ENCODE measurements at places on chromosomes 7 and 10.

- DNase-seq, result no peak
Observed at GRCh38 chr10:11639849-11640764, 28.7 kb upstream of the USP6NL start.

DNA sequence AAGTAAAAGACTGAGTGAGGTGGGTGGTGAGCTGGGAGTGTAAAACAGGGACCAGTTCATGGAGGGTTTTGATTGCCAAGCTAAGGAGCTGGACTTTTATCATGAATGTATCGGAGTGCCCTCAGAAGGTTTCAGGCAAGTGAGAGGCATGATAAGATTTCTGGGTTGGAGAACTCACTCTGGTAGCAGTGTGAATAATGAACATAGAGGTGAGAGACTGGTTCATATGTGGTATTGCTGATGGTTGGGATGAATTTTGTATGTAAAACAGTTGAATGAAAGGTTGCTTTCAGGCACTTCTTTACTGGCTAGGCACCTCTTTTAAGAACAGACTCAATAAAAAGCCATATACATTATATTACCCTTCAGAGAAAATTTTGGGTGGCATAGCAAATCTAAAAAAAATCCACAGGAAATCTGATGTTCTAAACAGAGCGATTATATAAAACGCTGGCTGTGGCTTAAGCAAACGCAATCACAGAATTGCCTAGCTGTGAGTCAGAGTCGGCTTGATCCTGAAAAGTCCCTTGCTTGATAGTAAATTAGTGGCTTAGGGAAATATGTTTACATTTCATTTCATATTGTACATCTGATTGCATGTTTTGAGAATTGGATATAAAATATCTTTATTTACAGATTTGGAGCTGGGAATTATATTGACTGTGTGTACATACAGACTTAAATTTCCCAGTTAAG, 92.9 kb upstream of the HDAC9 start:
- peak; percentile 86 for DNase-seq

- DNase-seq, result no peak
Observed at GRCh38 chr10:26367771-26368170, 70.4 kb upstream of the APBB1IP start.

DNA sequence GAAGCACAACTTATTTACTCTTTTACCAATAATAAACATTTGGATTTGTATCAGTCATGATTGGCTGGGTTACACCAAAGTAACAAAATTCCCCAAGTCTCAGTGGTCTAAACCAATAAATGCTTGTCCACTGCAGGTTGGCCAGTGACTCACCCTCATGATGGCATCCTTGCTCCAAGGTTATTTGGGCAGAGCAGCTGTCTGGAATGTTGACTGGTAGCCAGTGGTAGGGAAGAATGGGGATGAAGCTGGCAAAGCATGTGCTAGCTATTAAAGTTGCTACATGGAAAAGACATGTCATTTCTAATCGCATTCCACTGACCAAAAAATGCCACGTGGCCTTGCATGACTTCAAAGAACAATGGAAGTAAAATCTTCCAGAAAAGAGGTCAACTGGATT, 1168.7 kb upstream of the CELF2 start:
- no peak for DNase-seq

- DNase-seq, result no peak
Observed at GRCh38 chr10:95798096-95798855, 42.3 kb downstream of the ENTPD1 start.

DNA sequence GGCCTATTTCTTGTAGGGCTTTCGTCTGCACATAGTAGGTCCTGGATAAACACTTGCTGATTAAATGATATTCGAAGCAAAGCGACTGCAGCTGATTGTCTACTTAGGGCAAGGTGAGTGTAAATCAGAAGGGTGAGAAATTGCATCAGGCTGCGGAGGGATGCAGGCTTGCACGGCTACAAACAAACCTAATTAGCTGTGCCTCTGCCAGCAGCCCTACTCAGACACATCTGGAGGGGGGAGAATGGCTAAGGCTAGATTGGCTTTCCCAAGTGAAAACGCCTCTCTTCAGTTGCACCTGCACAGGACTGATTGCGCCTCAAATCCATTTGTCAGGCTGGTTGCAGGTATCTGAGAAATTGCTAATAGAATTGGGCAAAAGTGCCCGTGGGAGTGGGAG, 247.5 kb downstream of the DPP6 start:
- DNase-seq, result no peak

GRCh38 chr10:7255517-7255916, 155.3 kb downstream of the SFMBT2 start:
- DNase-seq, result no peak

- DNase-seq, result no peak
Observed at GRCh38 chr7:66824041-66824440, 83.5 kb downstream of the RABGEF1 start.

DNA sequence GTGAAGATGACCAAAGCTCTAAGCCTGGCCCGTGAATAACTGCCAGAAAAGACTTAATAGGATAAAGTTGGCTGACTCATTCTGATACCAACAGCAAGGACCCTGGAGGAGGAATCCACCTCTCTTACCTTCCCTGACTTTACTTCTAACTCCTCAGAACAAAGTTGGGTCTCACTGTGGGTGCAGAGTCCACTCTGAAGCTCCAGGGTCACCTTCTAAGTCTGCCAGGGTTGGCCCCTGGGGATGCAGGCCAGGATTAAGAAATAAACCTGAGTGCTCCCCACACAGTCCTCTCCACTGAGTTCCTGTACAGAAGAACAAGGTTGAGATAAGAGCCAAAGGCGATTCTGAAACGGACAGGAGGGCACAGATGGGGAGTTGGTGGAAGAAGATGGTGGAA, 54.4 kb downstream of the GPR26 start:
- DNase-seq, result no peak

DNA sequence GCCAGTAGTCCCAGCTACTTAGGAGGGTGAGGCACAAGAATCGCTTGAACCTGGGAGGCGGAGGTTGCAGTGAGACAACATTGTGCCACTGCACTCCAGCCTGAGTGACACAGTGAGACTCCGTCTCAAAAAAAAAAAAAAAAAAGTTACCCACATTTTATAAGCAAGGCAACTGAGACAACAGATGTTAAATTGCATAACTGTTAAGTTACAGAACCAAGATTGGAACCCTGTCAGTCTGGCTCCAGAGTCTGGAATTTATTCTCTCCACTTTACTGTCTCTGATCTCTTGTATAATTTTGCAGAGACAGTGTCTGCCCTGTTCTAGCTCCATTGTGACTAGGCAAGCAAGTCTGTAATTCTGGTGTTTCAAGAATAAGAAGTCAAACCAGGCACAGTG, 6.2 kb upstream of the ITGB1 start:
- no peak for DNase-seq

GRCh38 chr10:490891-491571, 198.4 kb downstream of the DIP2C start:
- DNase-seq, result peak; percentile 16

DNA sequence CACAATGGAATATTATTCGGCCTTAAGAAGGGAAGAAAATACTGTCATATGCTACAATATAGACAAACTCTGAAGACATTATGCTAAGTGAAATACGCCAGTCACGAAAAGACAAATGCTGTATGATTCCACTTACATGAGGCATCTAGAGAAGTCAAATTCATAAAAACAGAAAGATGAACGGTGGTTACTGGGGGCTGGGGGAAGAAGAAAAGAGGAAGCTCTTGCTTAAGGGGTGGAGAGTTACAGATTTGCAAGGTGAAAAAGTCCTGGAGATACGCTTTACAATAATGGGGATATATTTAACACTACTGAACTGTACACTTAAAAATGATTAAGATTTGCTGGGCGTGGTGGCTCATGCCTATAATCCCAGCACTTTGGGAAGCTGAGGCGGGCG, 49.0 kb downstream of the PSMC2 start:
- DNase-seq, result no peak

- DNase-seq, result peak; percentile 15
Observed at GRCh38 chr7:13852281-13852968, 137.0 kb downstream of the ETV1 start.

GRCh38 chr10:13775786-13776775, 189.3 kb downstream of the PRPF18 start:
- peak; percentile 88 for DNase-seq

DNA sequence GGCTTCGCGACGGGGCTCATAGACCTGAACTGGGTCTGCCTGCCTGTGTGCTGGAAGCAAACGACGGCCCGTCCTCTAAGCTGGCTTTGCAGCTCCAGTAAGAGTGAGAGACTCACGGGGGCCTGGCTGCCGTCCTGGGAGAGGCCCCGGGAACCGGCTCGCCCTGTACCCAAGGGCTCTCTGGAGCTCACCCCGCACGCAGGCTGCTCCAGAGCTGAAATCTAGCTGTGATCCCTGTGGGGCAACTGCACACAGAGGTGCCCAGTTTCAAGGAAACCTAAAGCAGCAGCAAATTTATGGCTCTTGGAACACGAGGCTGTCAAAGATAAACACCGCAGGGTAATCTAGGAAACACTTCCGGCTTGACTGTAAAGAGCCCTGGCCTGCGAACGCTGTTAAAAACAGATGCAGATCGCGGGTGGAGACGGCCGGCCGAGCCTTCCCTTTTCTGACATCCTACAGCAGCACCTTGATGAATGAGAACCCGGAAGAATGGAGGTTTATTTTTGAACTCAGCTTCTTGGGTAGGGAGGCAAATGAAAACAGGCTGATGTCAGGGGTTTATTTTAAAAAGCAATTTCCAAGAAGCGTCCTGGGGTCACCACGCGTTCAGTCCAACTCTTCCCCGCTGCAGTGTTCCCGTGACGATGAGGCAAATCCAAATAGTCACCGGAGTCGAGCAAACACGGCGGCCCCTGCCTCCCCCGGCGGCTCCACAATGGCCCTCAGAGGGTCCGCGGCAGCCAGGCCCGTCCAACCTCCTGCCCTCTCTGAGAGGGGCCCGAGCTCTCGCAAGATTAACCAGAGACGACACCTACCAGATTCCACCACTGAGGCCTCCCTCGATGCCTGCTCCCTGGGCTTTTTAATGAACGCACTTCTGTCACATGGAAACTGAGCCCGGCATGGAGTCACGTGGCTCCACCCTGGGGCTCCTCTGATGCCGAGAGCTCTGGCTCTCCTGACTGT, 29.6 kb downstream of the AMZ1 start:
- DNase-seq, result no peak

DNA sequence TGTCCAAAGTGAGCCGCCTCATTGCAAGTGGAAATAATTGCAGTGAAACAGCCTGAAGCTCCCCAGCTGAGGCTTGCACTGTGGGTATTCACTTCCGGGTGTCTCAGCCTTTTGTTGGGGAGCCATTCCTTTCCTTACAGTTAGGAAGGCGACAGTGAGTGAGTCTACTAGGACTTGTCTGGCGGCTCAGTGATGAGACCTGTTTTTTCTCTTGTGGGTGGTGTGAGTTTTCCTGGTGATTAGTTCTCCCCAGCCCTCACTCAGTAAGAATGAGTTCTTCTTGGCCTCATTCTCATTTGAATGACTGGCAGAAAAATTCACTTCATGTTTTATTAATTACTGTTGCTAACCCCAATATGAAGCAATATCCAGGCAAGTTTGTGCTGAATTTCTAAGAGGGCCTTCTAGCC, 2.6 kb downstream of the PGAM1 start:
- no peak for DNase-seq

DNA sequence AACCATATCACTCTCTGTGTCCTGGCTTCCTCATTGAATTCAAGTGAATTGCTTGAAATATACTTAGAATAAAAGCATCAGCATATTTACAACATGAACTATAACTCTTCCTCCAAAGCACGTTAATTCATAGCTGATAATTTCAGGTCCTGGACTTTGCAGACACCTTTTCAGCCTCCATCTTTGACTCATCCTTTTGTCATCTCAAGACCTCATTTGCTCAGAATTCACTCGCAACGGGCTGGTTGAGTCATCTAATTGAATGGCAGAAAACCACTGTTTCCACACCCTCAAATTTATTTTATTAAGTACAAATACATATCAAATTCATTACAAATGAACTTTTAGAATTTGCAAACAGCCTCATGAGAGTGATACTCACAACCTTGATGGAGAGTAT, 545.7 kb downstream of the GATA3 start:
- DNase-seq, result no peak

DNA sequence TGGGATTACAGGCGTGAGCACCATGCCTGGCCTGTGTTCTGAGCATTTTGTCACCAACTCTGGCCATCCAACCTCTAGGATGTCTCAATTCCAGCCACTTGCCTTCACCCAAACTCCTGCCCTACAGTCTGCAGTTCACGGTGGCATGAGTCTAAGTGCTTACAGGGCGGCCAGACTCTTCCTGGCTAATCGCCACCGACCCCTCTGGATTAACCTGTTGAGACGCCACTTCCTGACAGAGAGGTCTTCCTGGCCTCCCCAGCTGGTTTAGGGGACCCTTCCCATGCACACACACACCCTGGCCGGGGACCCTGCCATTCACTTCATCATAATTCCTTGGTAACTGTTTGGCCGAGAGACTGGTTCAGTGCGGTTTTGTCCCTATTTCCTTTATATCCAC, 211.5 kb upstream of the SH2B2 start:
- no peak for DNase-seq

DNA sequence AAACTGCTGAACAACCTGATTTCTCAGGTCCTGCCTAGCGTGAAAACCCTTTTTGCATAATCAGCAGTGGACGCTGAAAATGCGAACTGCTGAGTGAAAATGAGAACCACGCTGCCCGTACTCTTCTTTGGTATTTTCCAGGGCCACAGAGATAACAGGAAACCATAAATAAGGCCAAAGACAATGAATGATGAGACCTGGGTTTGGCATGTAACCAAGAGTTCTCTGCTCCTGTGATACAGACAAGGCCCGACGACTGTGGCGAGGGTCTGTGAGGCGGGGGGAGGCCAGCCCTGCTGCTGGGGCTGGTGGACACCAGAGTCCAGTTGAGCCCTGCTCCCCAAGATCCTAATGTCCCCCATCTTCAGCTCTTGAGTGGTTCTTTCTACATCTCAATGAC, 236.0 kb downstream of the WDR11 start:
- DNase-seq, result no peak

DNA sequence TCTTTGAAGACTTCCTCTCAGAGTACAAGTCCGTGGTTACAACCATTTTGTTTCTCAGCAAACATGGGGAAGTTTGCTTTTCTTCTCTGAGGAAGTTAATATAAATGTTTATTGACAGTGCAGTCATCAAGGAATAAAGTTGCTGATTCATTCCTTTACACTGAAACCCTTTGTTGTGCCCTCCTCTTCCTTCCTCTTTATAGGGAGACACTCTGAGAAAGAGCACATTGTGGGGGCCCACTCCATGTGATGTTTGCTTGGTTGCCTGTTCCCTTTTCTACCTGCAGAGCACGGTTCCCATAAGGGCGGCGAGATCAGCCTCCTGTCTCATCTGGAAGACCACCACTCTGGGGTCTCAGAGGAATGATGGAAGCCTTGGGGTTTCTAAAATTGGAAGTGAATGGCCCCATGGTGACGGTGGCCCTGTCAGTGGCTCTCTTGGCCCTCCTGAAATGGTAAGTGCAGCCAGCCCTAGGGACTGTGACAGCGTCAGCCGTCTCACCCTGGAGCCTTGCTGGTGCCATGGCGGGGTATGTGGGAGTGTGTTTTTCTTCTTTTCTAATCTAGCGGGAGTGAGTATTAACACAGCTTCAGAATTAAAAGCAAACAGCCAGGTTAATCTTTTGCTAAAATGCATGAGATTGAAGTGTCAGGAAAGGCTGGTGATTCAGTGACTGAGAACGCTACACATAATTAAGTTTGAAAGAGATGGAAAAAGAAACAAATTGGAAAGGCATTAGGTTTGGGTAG, at the start of gene TBXAS1:
Gene TBXAS1 (plus strand): TSS at position 240 of the 750 bp plus-strand sequence. CDS start 127 bp downstream, at position 367.
- DNase-seq, result no peak

- DNase-seq, result no peak
Observed at GRCh38 chr10:123381224-123381623, 227.0 kb downstream of the BUB3 start.

Measured in HCEC 1CT (cell line).